Activated naive CD4-positive, alpha-beta T cell treated with anti-CD3 and anti-CD28 coated beads for 36 hours (primary cell): ENCODE measurements at places on chromosomes 12 and 14. TPM values are rescaled to one million over a fixed set of nuclear protein-coding genes. Genes with fewer than 3 reads are reported as not detected.

GRCh38 chr12:101040936-101041335, 169.1 kb downstream of the SLC5A8 start:
- H3K36me3 ChIP-seq: no peaks in the 10 kb centered on the region
- no peak for DNase-seq
- no peak overlapping the region for H3K4me3 ChIP-seq
- no peaks in the 10 kb centered on the region for H3K27me3 ChIP-seq
- no peak overlapping the region for H3K27ac ChIP-seq

GRCh38 chr12:12488823-12489550, 73.7 kb downstream of the DUSP16 start:
- no peak overlapping the region for H3K4me3 ChIP-seq
- H3K27me3 ChIP-seq: no peaks in the 10 kb centered on the region
- no peak for DNase-seq
- peaks cover 21% of the 10 kb centered on the region for H3K4me1 ChIP-seq
- H3K27ac ChIP-seq: no peak overlapping the region

GRCh38 chr12:46919666-46920400, 94.0 kb upstream of the SLC38A4 start:
- no peaks in the 10 kb centered on the region for H3K36me3 ChIP-seq
- H3K27me3 ChIP-seq: no peaks in the 10 kb centered on the region
- H3K4me3 ChIP-seq: no peak overlapping the region

DNA sequence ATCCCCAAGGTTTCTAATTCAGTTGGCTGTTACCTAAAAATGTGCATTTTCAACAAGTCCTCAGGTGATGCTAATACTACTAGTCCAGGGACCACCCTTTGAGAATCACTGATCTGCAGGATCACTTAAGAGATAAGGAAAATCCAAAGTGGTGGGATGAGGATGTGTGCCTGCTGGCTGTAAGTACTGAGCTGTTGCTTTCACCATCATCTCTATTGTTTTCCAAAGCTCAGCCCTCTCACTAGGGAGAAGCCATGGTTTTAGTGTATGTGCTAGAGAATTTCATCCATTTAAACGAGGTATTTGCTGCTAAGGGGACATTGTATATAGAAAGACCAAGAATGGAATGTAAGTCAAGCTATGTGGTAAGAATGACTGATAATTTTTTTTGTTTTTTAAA, 202.3 kb downstream of the KIF21A start:
- no peak for DNase-seq
- no peak overlapping the region for H3K27ac ChIP-seq
- H3K27me3 ChIP-seq: no peaks in the 10 kb centered on the region

- peaks cover 1% of the 10 kb centered on the region for H3K27me3 ChIP-seq
- no peaks in the 10 kb centered on the region for H3K36me3 ChIP-seq
- H3K4me1 ChIP-seq: peaks cover 2% of the 10 kb centered on the region
- no peak for DNase-seq
- H3K4me3 ChIP-seq: no peak overlapping the region
These were observed 38.2 kb upstream of the GNPNAT1 start for GRCh38 chr14:52829527-52830185.

- no peak overlapping the region for H3K27ac ChIP-seq
- no peak for DNase-seq
- H3K36me3 ChIP-seq: no peaks in the 10 kb centered on the region
- no peak overlapping the region for H3K4me3 ChIP-seq
- no peaks in the 10 kb centered on the region for H3K27me3 ChIP-seq
These were observed 46.3 kb downstream of the NTS start for GRCh38 chr12:85920324-85920947.

DNA sequence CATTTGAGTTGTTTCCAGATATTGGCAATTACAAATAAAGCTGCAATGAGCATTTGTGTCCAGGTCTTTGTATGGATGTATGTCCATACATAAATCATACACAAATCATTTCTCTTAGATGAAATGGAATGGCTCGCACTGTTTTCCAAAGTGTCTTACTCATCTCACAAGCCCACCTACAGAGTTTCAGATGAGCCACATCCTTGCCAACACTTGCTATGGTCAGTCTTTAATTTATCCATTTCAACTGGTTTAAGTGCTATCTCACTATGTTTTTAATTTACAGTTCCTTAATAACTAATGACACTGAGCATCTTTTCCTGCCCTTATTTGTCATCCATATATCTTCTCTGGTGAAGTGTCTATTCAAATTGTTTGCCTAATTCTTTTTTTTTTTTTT, 132.9 kb upstream of the DIO3 start:
- no peak for DNase-seq
- H3K4me1 ChIP-seq: no peaks in the 10 kb centered on the region
- H3K36me3 ChIP-seq: no peaks in the 10 kb centered on the region
- peaks cover 50% of the 10 kb centered on the region for H3K27me3 ChIP-seq

DNA sequence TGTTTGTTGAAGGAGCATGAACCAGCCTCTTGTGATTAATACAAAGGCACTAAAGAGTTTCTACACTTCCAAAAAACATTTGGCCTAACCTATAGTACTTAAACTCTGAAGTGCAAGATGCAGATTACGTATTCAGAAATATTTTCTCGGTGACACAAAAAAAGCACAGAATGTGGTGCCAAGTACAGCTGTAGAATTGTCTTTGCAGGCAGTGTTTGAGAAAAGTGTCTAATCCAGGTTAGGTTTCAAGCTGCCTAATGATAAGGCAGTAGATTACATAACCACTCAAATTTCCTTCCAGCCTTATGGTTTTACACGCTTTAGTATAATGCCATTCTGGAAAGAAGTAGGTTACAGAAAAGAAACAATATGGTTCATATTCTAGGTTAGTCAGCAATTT, 205.2 kb downstream of the KLHL28 start:
- H3K27ac ChIP-seq: no peak overlapping the region
- no peak overlapping the region for H3K4me3 ChIP-seq
- peaks cover under 1% of the 10 kb centered on the region for H3K27me3 ChIP-seq
- no peak for DNase-seq
- no peaks in the 10 kb centered on the region for H3K4me1 ChIP-seq

INSM2 gene
- not detected for total RNA-seq

UBE2N gene
- total RNA-seq: 143 TPM

NDRG2 gene
- total RNA-seq: 8.8 TPM

HELB gene
- 23.0 TPM for total RNA-seq

KRT72 gene
- total RNA-seq: 2.3 TPM

GRCh38 chr12:78271546-78271945, 440.9 kb downstream of the NAV3 start:
- H3K4me1 ChIP-seq: no peaks in the 10 kb centered on the region
- no peaks in the 10 kb centered on the region for H3K36me3 ChIP-seq
- no peak overlapping the region for H3K4me3 ChIP-seq
- no peak for DNase-seq

DNA sequence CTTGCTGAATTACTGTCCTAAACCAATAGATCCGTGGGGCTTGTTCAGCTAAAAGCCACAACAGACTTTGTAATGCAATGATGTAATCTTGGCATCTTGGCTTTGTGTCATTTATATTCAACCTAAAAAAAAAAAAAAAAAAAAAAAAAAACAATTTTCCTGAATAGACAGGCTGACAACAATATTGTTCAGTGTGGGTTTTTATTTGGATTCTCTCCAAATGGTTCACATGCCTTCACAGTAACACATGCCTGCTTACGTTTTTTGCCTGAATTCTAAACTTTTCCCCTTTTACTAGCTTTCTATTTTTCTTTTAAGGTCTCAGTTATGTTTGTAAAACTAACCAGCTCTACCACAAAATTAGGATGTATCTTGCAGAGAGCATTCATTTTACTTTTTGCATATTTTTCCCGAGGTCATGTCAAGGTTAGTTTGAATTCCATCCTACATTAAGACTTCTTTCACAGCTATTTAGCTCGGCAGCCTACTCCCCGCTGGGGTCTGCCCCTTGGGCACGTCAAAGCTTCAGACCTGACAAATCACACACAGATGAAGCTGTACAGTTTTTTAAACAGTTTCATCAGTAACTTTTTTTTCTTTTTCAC, 213.7 kb upstream of the NPAS3 start:
- no peaks in the 10 kb centered on the region for H3K36me3 ChIP-seq
- DNase-seq: no peak
- no peak overlapping the region for H3K4me3 ChIP-seq
- no peak overlapping the region for H3K27ac ChIP-seq

KRT75 gene
- not detected for total RNA-seq

DNA sequence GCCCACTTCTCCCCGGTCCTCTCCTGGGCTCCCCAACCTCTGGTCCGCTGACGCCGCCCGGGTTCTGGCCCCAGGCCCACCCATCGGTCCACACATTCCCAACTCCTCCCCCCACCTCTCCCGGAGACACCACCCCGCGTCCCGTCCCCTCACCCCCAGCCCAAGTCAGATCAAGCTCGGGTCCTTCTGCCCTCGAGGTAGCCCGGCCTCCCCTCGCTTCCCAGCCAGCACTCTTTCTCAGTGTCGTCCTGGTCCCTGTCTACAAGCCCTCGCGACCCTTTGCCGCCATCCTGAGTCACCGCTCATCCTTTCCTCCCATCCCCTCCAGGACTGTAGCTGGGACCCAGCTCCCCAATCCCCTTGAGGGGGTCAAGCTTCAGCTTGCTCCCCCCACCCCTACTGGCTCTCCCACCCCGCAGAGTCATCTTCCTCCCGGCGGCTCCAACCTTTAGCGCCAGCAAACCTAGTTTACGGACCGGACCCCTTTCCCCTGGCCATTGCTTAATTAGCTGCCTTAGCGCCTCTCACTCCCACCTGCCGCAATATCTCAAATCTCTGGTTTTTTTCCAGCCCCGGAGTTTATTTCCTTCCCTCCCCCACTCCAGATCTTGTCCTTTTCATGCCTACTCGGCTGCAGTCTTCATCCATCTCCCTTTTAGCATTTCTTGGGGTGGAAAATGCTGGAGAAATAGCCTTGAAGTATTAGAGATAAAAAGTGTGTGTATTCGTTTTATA, 1.1 kb downstream of the PPP4R4 start:
- H3K4me3 ChIP-seq: peak overlapping the region; percentile 76
- DNase-seq: peak; percentile 31
- H3K27ac ChIP-seq: peak overlapping the region; percentile 42
- no peaks in the 10 kb centered on the region for H3K27me3 ChIP-seq

GRCh38 chr14:81473456-81474147, 60.1 kb downstream of the SEL1L start:
- no peaks in the 10 kb centered on the region for H3K27me3 ChIP-seq
- DNase-seq: no peak

DNA sequence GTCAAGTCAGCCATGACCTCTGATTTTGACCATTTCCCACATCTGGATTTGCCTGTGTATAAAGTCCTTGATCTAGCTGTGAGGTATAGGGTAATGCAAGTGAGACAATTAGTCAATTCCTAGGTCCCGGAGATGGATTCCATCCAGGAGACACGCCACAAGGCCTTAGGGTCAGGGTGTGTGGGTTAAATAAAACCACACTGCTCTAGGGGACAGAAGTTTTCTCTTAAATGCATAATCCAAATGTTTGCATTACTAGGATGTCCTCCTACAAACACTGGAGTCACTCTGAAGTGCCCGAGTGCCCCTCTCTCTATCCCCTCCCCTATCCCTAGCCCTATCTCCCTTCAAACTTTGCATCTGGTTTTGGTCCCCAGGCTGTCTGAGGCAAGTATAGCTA, 26.8 kb downstream of the LRIG3 start:
- no peak overlapping the region for H3K27ac ChIP-seq
- H3K36me3 ChIP-seq: no peaks in the 10 kb centered on the region
- H3K4me1 ChIP-seq: no peaks in the 10 kb centered on the region
- no peak for DNase-seq

HHIPL1 gene
- 0.31 TPM for total RNA-seq

DNA sequence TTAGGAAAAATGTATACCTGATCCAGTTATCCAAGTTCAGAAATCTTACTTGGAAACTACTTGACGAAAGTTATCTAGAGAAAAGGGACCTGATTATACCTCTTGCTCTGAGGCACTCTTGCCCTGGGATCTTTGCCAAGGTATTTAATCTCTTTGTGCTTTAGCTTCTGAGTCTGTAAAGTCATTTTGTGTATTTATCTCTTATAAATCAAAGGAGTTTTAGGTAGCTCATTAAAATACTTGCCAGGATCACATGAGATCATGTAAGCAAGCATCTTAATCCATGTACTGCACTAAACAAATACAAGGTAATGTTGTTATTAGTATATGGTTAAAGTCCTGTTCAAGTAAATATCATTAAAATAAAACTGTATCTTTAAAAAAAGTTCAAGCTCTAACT, 147.5 kb downstream of the IPO8 start:
- H3K27me3 ChIP-seq: peaks cover 6% of the 10 kb centered on the region
- no peak overlapping the region for H3K4me3 ChIP-seq
- DNase-seq: no peak
- no peaks in the 10 kb centered on the region for H3K4me1 ChIP-seq
- no peak overlapping the region for H3K27ac ChIP-seq
- H3K36me3 ChIP-seq: no peaks in the 10 kb centered on the region

GRCh38 chr12:114371250-114371649, 34.7 kb downstream of the TBX5 start:
- H3K4me1 ChIP-seq: no peaks in the 10 kb centered on the region
- no peaks in the 10 kb centered on the region for H3K36me3 ChIP-seq
- H3K27ac ChIP-seq: no peak overlapping the region
- H3K4me3 ChIP-seq: no peak overlapping the region
- peaks cover 3% of the 10 kb centered on the region for H3K27me3 ChIP-seq
- DNase-seq: no peak

DNA sequence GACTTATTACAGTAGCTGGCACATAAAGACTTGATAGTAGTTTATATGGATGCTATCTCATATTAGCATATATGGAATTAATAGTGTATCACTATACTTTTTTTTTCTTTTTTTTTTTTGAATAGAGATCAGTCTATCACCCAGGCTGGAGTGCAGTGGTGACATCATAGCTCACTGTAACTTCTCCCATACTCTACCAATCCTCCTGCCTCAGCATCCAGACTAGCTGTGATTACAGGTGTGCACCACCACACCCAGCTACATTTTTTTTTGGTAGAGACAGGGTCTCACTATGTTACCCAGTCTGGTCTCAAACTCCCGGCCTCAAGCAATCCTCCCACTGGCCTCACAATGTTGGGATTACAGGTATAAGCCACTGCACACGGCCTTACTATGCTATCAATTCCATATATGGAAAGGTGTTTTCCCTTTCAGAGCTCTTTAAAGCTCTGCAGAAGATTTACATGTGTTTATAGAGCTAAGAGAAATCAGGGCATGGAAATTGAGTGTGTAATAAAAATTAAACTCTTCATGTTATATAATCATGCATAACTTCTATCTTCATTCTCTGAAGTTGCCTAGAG, 1.8 kb upstream of the TBK1 start:
- H3K4me3 ChIP-seq: peak overlapping the region; percentile 3
- H3K36me3 ChIP-seq: peaks cover 24% of the 10 kb centered on the region
- peak; percentile 6 for DNase-seq

- no peak for DNase-seq
- no peaks in the 10 kb centered on the region for H3K36me3 ChIP-seq
- no peak overlapping the region for H3K4me3 ChIP-seq
These were observed 239.8 kb downstream of the CACNA1C start for GRCh38 chr12:2292560-2292959.
